ENCODE measurements at places on chromosomes 16 and 17. TPM values are rescaled to one million over a fixed set of nuclear protein-coding genes. Genes with fewer than 3 reads are reported as not detected.

NPIPA3 gene
- 0.13 TPM for total RNA-seq

CDH15 gene
- 0.05 TPM for total RNA-seq

KRTAP4-11 gene
- total RNA-seq, result not detected

ZNF385C gene
- not detected for total RNA-seq

KCNJ18 gene
- not detected for total RNA-seq

GAST gene
- not detected for total RNA-seq

GUCY2D gene
- not detected for total RNA-seq

KRT31 gene
- not detected for total RNA-seq

RCVRN gene
- not detected for total RNA-seq

PGAP3 gene
- 10.1 TPM for total RNA-seq
